Heart right ventricle (tissue), 16 donors: ENCODE measurements at places on chromosomes 3 and 15. TPM values are rescaled to one million over a fixed set of nuclear protein-coding genes. Genes with fewer than 3 reads are reported as not detected.
A peak's percentile ranks its signal among the peaks of the same experiment; 100 is the strongest.

GRCh38 chr3:145767909-145768308 lies 393.1 kb downstream of the PLOD2 start:
- DNase-seq: no peak

GRCh38 chr15:25287823-25288222 lies 151.0 kb downstream of the UBE3A start:
- no peak for DNase-seq

DNA sequence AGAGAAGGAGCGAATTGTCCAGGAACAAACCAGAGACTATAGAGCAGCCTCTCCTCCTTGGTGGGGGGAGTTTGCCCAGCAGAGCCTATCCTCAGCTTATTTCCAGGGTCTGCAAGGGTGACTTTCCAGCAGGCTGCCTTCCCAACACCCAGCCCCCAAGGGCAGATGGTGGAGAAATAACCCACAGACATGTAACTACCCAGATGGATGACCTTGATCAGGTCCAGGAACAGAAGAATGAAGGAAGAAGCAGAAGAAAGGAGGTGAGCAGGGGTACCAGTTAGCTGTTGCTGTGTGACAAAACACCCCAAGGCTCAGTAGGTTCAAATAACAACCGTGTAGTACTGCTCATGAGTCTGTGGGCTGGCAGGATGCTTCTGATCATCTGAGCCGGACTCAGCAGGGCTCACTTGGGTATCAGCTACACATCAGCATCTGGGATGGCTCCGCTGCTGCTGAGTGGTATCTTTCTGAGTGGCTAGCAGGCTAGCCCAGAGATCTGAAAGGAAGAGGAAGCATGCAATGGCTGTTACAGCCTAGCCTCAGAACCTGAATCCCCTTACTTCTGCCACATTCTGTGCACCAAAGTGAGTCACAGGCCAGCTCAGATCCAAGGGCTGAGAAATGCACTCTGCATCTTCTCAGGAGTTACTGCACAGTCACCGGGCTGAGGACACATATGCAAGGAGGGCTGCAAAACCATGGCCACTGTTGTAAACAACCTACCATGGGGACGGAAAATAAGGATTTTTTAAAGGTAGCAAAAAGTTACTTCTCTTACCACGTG lies 22.2 kb upstream of the TXNRD3 start:
- DNase-seq: no peak

- peak; percentile 28 for DNase-seq
Measured at GRCh38 chr3:143119974-143120715, 574 bp downstream of the CHST2 start.

DNA sequence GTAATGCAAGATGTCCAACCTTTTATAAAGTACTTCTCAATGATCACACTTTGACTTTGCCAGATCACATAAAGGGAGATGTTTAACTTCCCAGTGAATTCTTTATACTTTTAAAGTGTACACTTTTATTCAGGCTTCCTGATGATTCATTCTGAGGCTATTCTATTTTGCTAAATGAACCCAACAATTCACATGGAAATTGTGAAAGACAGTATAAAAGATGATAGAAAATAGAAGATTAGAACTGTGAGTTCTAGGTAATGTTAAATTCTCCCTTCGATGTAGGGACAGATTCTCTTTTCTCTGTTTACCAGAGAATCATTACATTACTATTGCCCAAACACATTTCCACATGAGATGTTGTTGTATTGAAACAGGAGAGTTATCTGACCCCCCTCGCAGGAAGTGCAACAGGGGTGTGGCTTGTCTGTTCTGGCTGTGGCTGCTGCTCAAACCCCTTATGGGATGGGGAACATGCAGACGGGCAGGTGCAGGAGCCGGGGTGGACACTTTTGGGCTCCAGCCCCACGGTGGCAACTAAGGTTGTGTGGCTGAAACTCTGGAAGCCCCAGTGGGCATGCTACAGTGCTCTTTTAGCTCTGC lies 131.3 kb upstream of the LRTM1 start:
- DNase-seq: no peak

GRCh38 chr3:117600112-117600511 lies 890.5 kb downstream of the TUSC7 start:
- no peak for DNase-seq

- DNase-seq: no peak
Measured at GRCh38 chr3:66980791-66981190, 17.3 kb upstream of the KBTBD8 start.

GRCh38 chr3:53231532-53232511 lies 24.0 kb downstream of the TKT start:
- no peak for DNase-seq

DNA sequence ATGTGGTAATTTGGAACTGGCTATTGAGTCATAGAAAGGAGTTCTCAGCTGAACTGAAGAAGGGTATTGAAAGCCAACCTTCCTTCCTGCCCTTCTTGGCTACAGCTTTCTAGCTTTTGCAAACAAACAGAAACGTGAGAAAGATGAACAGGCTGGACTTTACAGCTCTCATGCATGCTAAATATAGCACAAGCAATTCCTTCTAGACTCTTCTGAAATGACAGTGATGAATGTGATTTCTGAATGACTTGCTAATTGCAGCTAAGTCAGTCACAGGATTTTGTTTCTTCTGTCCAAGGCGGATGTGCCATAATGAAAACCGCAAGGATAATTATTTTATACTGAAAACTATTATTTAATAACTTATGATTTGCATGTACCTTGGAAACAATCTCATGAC lies 36.3 kb downstream of the BCHE start:
- no peak for DNase-seq

GRCh38 chr3:139052802-139053600 lies 8.3 kb upstream of the PRR23C start:
- no peak for DNase-seq

DNA sequence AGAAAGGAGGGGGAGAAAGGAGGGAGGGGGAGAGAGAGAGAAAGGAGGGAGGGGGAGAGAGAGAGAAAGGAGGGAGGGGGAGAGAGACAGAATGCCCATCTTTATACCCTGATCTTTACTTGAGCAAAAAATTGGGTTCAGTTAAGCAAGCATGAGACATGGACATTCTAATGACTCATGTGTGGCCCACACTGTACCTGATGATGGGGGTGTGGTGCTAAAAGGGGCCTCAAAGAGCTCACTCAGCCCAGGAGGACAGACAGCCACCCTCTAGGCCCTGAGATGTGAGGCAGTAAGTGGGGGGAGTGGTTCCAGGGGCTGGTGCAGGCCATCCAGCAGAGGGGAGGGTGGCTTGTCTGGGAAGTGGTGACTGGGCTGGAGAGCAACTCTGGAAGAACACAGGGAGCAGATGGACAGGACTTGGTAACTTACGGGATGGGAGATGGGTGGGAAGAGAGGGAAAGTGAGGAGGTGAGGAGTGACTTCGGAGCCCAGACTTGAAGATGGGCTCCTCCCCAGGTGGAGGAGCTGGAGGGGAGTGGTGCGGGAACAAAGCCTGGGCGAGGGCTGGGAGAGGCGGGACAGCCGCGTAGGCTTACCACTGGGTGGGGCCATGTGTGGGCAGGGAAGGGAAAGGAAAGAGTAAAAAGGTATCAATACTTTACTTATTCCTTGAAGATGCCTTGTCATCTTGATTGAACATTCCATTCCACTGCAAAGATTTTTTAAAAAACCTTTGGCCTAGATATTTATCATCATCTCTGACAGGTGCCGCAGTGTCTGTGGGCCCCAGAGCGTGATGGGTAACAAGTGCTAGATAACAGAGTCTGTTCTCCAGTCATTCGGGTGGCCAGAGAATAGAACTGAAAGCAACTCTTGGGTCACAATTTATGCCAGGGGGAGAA lies 32.3 kb downstream of the TSPAN3 start:
- DNase-seq: no peak

DNA sequence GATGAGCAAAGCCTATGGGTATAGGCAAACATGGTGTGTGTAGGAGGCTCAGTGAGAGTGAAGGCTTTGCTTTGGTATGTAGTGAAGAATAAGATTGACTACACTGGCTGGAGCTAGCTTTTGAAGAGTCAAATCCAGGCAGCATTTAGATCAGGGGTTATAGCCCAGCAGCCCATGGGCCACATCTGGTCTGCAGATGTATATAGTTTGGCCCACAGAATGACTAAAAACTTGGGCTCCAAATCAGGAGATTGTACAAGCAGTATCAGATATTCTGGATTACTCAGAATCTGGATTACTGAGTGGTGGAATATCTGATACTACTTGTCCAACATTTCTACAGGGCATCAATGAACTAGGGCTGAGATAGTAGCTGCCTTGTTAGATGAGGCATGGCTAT lies 92.9 kb upstream of the FGF7 start:
- DNase-seq: no peak

DNA sequence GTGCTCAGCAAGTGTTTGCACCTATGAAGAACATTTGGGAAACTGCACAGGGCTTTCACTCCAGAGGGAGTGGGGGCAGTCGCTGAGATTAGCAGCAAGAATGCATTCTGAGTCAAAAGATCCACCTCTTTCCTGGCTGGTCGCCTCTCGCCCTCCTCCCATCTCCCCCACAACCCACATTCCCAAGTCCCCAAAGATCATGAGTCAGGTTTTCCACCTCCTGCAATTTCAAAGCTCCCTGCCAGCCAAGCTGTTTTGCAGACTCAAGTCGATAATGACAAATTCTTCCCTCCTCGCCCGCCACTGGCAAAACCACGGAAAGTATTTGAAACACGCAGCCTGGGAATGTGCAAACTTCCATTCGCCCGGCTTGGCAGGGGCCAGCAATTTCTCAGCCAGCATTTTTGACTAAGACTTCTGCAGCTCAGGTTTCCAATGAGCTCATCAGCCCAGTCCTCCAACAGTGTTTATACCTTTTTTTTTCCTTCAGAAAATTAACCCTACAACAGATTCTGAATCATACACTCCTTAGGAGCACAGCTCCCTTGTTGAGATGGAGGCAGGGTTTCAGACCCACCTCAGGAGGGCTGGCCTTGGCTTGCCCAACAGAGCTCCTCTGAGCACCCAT lies 181.4 kb downstream of the SMAD6 start:
- peak; percentile 94 for DNase-seq

- DNase-seq: no peak
Measured at GRCh38 chr3:187925326-187925725, 180.1 kb upstream of the BCL6 start.

- no peak for DNase-seq
Measured at GRCh38 chr15:60244813-60245212, 153.0 kb downstream of the ANXA2 start.

- no peak for DNase-seq
Measured at GRCh38 chr3:32794487-32795308, 23.1 kb upstream of the TRIM71 start.

DNA sequence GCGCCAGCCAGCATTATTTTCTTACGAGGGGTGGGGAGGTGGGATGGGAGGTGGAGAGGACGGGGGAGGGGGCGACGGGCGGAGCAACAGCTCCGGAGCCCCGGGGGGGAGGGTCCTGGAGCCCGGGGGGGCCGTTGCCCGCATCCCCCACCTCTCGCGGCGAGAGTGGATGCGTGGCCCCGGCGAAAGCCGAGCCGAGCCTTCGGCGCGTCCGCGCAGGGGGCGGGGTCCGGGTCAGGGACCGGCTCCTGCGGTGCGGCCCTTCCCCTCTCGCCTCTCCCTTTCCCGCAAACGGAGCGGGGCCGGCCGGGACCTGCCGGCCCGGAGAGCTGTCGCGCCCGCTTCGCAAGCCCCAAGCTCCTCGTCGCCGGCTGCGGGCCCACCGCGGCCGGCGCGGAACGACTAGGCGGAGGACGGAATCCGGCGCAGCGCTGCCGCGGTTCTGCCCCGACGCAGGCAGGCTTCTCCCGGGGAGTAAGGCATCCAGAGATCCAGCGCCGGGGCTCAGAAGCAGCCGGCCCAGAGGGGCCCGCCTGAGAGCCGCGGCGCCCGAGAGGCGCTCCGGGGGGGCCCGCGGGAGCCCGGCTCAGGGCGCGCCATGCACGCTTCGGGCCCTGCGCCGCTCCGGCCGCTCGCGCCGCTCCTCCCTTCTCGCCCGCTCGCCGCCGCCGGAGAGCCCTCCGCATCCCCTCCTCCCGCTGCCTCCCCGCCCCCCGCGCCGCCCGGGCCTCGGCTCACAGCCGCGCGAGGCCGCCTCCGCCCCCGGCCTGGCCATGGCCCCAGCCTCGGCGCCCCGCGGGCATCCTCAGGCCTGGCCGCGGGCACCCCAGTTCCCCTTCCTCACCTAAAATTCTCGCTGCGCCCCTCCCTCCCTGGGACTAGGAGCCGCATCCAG lies 459 bp upstream of the ADCY5 start:
- peak; percentile 32 for DNase-seq

- DNase-seq: peak; percentile 27
Measured at GRCh38 chr3:12148183-12148940, 10.3 kb downstream of the TIMP4 start.

- DNase-seq: no peak
Measured at GRCh38 chr3:177523872-177524438, 326.7 kb upstream of the TBL1XR1 start.

DNA sequence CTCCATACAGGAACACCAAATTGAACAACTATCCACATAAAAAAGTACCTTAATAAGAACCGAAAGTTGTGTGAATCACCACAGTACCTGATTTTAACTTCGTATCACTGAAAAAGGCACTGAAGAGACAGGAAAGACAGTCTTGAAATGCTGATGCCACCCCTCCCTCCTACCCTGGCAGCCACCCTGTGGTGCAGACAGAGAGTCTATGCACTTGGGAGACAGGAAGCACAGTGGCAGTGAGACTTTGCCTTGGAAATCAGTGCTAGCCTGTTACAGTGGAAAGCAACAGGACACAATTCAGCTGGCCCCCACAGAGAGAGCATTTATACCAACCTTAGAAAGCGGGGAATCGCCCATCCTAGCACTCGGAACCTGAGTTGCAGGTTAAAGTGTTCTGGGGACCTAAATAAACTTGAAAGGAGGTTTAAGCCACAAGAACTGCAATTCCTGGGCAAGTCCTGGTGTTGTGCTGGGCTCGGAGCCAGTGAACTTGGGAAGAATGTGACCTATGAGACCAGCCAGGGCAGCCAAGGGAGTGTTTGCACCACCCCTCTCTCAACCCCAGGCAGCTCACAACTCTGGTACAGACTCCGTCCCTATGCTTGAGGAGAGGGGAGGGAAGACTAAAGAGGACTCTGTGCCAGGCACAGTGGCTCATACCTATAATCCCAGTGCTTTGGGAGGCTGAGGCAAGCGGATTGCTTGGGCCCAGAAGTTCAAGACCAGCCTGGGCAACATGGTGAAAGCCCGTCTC lies 240.1 kb downstream of the ISL2 start:
- peak; percentile 72 for DNase-seq

CTXN2 gene
- not detected for polyA plus RNA-seq

ONECUT1 gene
- polyA plus RNA-seq: not detected

NR2E3 gene
- not detected for polyA plus RNA-seq

ESYT3 gene
- 0.80 TPM for polyA plus RNA-seq

EAF1 gene
- 2.3 TPM for polyA plus RNA-seq

P2RY1 gene
- 1.4 TPM for polyA plus RNA-seq

ACKR2 gene
- 0.25 TPM for polyA plus RNA-seq

CADM2 gene
- 0.44 TPM for polyA plus RNA-seq

THBS1 gene
- 93.2 TPM for polyA plus RNA-seq

C3orf85 gene
- not detected for polyA plus RNA-seq

FBXO40 gene
- polyA plus RNA-seq: 38.1 TPM

PROS1 gene
- polyA plus RNA-seq: 17.2 TPM

MORF4L1 gene
- polyA plus RNA-seq: 119 TPM

FBXO45 gene
- 4.8 TPM for polyA plus RNA-seq

CNTN6 gene
- polyA plus RNA-seq: not detected

GOLGA8Q gene
- 0.33 TPM for polyA plus RNA-seq
